B cell (primary cell): ENCODE measurements at places on chromosomes 6 and 20. TPM values are rescaled to one million over a fixed set of nuclear protein-coding genes. Genes with fewer than 3 reads are reported as not detected.

Gene THBD
- not detected in 2 replicates for total RNA-seq

- H3K4me1 ChIP-seq: peaks cover 2% of the 10 kb centered on the region
- H3K4me3 ChIP-seq: no peak overlapping the region
- H3K36me3 ChIP-seq: no peaks in the 10 kb centered on the region
- peaks cover 32% of the 10 kb centered on the region for H3K27me3 ChIP-seq
- H3K27ac ChIP-seq: no peak overlapping the region
- DNase-seq: no peak
Observed at GRCh38 chr6:108127826-108128225, 38.0 kb upstream of the NR2E1 start.

DNA sequence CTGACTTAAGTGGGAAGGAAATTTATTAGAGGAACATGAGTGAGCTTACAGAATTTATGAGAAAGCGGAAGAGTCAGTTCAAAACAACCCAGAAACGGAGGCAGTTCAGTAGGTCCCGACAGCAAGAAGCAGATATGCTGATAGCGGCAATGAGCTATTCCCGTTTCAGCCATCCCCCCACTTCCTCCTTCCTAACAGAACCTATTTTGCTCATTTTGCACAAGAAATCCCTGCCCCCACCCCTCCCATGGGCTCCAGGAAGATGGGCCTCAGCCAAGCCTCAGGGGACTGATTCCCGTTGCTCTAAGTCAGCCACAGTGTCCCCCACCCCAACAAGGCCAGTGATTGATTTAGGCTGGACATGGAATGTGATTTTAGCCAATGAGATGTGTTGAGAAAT is 157.5 kb downstream of the CEBPB start:
- H3K27ac ChIP-seq: no peak overlapping the region
- H3K4me1 ChIP-seq: peaks cover 12% of the 10 kb centered on the region
- H3K36me3 ChIP-seq: no peaks in the 10 kb centered on the region

DNA sequence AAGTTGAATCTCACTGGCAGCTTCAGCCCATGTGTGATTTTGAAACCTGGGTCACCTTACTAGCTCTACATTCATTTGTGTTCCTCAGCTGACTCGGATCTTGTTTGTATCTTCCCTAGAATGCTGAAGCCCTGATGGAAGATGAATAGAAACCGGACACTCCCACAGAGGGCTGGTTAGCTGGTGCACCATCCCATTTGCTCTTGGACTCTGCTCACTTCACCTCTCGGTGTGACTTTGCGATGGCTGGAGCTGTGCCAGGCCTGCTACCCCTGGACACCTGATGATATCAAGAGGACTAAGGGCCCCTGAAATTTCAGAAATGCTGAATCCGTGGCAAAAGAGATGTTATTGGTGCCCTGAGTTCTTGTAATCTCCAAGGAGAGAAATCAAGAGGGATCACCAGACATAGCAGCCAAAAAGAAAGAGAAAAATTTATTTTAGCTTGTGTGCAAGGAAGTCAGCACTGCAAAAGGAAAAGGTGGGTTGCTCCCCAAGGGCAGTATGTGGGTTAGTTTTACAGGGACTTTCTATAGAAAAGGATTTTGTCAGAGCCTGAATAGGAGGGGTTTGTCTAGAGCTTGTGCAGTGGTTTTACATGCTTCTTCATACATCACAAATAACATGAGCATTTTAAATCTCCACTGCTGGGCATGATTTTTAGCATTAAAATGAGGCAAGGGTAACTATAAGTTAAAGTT is 426.3 kb upstream of the NOX3 start:
- no peak for DNase-seq
- no peak overlapping the region for H3K27ac ChIP-seq
- H3K4me3 ChIP-seq: no peak overlapping the region
- H3K4me1 ChIP-seq: peaks cover 11% of the 10 kb centered on the region
- no peaks in the 10 kb centered on the region for H3K36me3 ChIP-seq

DNA sequence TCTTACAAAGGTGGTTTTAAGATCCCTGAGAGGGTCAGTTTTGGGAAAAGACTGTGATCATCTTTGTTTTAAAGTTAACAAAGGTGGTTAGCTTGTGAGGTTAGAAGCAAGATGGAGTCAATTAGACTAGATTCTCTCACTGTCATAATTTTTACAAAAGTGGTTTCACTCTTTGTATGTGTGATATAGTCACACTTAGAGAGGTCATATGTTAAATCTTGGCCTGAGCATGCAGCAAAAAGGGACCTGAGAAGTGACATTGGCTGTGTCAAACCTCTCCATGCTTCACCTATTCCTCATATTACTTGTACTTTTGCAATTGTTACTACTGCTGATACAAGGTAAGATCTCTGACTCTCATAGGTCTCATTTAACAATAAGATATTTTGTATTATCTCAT is 368.0 kb downstream of the TBC1D32 start:
- no peak for DNase-seq
- no peak overlapping the region for H3K27ac ChIP-seq
- H3K27me3 ChIP-seq: no peaks in the 10 kb centered on the region
- H3K4me3 ChIP-seq: no peak overlapping the region

DNA sequence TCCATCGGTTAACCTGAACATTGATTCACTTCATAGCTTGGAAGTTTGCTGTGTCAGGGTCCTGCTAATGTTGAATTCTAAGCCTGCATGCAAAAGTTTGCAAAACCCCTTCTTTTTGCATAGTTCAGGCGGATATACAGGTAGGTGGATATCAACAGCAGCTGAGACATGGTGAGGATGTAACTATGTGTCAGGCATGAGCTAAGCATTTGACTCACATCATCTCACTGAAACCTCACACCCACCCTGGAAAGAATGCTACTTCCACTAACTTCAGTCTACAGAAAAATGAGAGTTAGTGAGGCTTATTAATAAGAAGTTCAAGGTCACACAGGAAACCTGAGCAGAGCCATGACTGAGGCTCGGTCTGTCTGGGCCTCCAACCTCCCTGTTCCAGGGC is 276.9 kb downstream of the BMP7 start:
- no peaks in the 10 kb centered on the region for H3K4me1 ChIP-seq
- no peaks in the 10 kb centered on the region for H3K36me3 ChIP-seq
- H3K27ac ChIP-seq: no peak overlapping the region
- H3K4me3 ChIP-seq: no peak overlapping the region
- DNase-seq: no peak

GRCh38 chr20:38044685-38045084 is 11.1 kb downstream of the RPRD1B start:
- DNase-seq: no peak
- H3K27ac ChIP-seq: no peak overlapping the region
- H3K4me1 ChIP-seq: no peaks in the 10 kb centered on the region
- H3K4me3 ChIP-seq: no peak overlapping the region
